ENCODE measurements at places on chromosomes 1 and 21.

GRCh38 chr1:187655104-187655503, 826.4 kb downstream of the PLA2G4A start:
- DNase-seq = no peak

- DNase-seq = no peak
Observed at GRCh38 chr1:183209533-183210158, 23.6 kb downstream of the LAMC2 start.

GRCh38 chr1:109570414-109570813, 22.0 kb downstream of the GNAI3 start:
- DNase-seq = no peak

DNA sequence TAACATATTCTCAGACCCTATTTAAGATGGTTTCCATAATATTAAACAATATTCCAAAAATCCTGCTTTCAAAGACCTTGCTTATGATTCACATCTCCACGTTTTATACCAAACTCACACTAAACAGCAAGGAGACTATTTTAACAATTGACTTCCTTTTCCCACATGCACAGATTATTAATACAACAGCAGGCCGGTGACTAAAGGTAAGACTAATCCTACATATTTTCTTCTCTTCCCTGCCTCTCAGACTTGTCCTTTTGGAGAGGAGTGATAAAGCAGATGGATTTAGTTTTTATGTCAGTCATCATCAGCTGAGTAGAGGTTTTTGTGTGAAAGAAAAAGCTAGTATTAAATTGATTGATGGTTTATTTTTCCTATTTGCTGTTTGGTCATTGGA, 400.6 kb downstream of the NTNG1 start:
- DNase-seq = no peak

DNA sequence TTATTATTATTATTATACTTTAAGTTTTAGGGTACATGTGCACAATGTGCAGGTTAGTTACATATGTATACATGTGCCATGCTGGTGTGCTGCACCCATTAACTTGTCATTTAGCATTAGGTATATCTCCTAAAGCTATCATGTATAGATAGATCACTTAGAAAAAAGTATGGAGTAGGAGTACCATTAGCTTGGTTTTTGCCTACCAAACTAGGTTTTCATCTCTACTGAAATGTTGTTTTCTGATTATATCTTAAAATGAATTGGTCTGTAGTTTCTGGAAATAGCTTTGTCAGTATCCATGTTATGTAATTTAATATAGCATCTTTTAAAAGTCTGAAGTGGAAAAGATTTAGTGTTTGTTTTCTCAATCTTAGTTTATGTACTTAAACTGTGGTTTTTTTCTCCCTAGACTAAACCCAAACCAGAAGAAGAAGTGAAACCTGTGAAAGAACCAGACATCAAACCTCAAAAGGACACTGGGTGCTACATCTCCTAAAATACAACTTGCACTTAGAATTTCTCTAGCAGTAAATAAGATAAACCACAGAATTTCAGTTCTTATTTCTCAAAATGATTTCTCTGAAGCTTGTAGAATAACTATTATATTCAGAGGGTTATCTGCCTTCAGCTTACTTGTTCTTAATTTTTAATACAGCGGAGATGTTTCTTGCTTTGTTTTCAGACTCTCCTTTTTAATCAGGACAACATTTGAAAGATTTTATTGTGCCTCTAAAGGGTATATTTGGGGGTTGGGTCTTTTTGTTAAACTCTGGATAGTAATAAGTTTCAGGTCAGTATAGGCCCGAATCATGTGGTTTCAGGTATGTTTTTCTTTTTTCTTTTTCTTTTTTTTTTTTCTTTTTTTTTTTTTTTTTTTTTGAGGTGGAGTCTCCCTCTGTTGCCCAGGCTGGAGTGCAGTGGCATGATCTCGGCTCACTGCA, 4.5 kb upstream of the FAM177B start:
- DNase-seq = no peak

DNA sequence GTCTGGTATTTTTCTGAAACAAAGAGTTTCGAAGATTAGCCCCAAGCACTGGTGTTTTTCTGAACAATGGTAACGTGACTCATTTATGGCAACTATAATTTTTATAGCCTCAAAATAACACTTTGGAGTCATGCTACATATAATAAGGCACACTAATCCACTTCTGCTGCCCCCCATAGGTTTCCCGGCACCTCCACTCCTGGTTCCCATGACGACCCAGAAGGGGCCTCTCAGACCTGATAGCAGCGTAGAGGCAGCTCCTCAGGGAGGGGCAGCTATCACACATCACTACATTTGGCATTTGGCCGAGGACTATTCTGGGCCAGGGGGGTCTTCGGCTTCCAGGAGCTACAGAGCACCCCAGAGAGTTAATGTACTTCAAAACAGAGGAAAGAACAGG, 23.3 kb downstream of the CAPN8 start:
- DNase-seq = no peak

DNA sequence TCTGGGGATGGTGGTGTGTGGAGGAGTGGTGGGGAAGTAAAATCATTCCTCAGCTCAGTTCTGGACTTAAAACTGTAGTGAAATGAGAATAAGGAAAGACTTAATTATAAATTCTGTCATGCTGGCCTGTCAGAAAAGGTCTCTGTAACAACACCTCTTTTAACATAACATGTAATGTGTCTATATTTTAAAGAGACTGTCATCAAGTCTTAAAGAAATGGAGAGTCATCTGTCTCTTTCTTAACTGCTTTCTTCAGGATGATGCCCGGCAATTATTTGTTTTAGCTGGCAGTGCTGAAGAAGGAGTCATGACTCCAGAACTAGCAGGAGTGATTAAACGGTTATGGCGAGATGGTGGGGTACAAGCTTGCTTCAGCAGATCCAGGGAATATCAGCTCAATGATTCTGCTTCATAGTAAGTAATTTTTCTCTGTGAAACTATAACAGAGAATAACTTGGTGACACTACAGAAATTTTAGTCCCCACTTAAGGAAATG, 30.6 kb downstream of the GNAI3 start:
- DNase-seq = no peak

GRCh38 chr1:25537153-25537831, 6.1 kb upstream of the LDLRAP1 start:
- DNase-seq = no peak

GRCh38 chr1:92494485-92495141, 7.9 kb upstream of the GFI1 start:
- DNase-seq = no peak

DNA sequence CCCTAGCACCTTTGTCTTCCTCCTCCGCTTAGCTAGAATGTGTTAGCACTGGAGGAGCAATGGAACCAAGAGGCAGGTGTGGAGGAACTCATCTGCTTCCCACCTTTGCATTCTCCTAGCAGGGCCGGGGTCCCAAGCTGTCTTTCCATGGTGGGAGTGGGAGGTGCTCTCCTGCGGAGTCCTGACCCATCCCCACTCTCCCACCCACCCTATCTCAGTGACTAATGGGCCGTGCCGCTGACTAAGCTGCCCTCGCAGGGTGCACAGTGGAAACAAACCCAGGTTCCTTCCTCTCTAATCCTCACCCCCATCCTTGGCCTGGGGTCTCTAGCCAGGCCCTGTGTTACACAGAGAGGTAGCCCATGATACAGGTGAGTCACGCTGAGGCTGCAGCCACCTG, 177.5 kb downstream of the HIVEP3 start:
- DNase-seq = peak; percentile 44

DNA sequence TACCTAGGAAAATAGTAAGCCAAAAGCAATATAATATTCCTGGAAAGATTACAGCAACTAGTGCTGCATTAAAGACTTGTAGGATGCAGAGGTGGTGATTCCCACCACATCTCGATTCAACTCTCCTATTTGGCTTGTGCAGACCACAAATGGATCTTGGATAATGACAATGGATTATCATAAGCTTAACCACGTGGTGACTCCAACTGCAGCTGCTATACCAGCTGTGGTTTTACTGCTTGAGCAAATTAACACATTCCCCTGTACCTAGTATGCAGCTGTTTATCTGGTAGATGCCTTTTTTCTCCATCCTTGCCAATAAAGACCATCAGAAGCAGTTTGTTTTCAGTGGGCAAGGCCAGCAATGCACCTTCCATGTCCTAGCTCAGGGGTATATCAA, 542.7 kb upstream of the ADGRL4 start:
- no peak for DNase-seq

GRCh38 chr1:202038688-202039346, 28.4 kb downstream of the ELF3 start:
- no peak for DNase-seq

GRCh38 chr1:248759644-248760043, 4.1 kb upstream of the LYPD8 start:
- no peak for DNase-seq

DNA sequence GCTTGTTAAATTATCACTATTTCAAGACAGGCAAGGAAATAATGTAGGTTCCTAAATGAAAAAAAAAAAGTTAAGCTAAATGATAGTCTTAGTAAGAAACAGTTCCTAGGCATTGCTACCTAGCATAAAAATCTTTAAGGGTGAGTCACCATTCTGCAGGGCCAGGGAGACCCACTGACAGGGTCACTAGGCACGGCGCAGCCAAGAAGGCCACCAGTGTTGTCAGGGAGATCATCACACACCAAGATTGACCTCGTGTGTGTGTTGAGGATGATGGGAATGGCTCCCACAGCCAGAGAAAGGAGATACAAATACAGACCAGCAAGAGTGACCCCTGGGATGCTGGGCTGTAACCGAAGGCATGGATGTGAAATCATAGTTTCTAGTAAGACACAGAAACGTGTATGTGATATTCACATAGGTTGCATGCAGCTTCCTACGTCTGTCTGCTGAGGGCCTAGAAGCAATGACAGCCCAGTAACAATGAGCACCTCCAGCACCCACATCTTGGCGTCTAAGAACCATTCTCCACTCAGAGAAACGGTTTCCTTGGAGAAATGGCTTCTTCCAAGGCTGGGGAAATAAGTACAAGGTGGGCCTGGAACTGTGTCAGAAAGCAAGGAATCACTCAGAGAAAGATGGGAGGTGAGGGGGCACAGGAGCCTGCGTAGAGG, 29.1 kb downstream of the RIPK4 start:
- no peak for DNase-seq

GRCh38 chr1:29579821-29580425, 343.6 kb downstream of the PTPRU start:
- DNase-seq = no peak

DNA sequence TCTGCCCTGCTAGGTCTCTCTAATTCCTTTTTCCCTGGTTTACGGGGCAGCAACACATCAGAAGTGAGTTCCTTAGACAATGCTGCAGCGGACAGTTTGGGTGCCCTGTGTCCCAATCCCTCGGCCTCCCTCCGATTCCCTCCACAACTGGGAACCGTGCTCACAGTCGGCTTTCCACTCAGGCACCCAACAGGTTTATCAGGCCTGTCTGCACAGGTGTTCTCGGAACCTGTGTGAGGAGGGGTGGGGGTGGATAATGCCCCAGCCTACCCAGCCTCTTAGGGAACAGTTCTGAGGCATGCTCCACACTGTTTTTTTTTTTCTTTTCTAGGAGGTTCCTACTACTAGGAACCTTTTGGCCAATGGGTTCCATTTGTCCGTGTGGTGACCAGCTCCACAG, 131.2 kb downstream of the DISC1 start:
- DNase-seq = no peak

GRCh38 chr1:156816561-156817328, at the start of gene SH2D2A:
Gene SH2D2A, minus strand, starts transcription at chr1:156816848. Its CDS starts 140 bp downstream, at chr1:156816708.
- DNase-seq = peak; percentile 78

GRCh38 chr1:41246568-41246967, 4.5 kb upstream of the SCMH1 start:
- DNase-seq = no peak

Measured in stimulated activated CD4-positive, alpha-beta T cell treated with anti-CD3 and anti-CD28 coated beads, Interleukin-15, amount 100 ng/mL, for 1 hour (primary cell).